Renal cortical epithelial cell (primary cell): ENCODE measurements at places on chromosomes 2 and 18.

GRCh38 chr2:226690461-226691024, 109.1 kb downstream of the IRS1 start:
- DNase-seq = no peak

GRCh38 chr2:86487062-86487461, 45.9 kb downstream of the KDM3A start:
- DNase-seq = no peak

DNA sequence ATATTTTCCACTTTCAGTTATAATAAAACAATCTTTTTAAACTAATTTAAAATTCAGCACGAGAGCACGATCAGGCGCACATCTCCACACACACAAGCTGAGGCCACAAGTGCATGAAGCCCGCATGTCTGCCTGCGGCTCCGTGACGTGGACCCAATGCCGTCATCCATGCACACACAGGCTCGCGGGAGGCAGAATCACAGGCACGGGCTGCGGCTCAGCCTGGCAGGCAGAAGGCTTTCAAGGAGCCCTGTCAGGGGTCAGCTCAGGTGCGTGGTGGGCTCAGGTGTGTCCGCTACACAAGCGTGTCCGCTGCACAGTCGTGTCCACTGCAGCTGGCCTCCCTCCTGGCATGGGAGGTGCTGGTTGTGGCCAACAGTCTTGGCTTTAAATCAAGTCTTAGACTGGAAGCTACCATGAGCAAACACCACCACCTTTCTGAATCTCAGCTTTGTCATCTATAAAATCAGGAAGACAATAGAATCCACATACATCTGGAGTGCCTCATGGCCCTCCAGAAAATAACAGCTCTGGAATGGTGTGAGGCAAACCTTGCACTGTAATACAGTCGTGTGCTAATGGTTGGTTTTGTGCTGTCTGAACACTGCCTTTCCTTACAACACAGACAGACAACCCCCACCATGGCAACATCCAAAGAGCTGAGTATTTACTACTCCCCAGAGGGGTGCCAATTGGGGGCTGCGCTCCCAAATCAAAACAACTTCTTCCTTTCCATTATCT, 210.1 kb downstream of the NDUFA10 start:
- DNase-seq = no peak

GRCh38 chr2:208280933-208281332, 14.9 kb downstream of the PIKFYVE start:
- peak; percentile 48 for DNase-seq

- no peak for DNase-seq
Observed at GRCh38 chr18:62524440-62525200, 1.8 kb downstream of the ZCCHC2 start.

DNA sequence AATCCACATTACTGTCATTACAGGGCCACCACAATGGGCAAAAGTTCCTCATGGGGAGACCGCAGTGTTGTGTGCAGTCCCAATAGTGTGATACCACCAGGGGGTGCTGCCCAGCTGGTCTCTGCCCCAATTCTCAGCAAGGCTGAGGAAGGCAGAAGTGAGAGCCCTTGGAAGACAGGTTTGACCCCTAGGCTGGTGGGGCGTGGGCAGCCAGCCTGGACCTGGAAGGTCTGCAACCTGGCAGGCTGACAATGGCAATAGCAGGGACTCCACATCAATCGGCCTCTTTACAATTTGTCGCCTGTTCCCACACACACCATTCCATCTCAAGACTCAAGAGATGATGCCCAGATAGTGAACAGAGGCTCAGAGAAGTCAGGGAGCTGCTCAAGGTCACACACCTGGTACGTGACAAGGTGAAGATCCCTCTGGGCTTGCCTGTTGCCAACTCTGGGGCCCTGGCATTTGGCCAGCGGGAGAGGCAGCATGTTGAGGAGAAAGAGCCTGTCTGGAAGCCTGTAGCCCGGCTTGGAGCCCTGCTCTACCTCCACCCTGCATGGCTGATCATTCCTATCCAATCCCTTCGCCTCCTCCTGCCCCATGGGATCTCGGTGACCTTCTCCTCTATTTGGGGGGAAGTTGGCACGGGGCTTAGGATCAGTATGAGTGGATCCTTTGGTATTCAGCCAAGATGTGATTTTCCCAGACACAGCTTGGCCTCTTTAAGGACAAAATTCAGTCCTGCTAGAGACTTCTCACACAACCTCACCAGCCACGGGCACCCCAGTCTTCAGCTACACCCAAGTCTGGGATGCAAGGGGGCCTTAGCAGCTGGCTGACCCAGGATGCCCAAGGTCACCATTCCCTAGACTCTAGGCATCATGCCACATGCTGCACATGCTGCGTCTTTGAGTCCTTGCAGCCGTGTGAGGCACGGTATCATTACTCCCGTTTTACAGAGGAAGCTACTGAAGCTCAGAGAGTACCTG, 2.9 kb upstream of the ATOH8 start:
- peak; percentile 45 for DNase-seq

- peak; percentile 90 for DNase-seq
Observed at GRCh38 chr18:3153107-3153704, 66.6 kb downstream of the MYOM1 start.

- DNase-seq = no peak
Observed at GRCh38 chr2:44740678-44741077, 200.8 kb upstream of the SIX3 start.

DNA sequence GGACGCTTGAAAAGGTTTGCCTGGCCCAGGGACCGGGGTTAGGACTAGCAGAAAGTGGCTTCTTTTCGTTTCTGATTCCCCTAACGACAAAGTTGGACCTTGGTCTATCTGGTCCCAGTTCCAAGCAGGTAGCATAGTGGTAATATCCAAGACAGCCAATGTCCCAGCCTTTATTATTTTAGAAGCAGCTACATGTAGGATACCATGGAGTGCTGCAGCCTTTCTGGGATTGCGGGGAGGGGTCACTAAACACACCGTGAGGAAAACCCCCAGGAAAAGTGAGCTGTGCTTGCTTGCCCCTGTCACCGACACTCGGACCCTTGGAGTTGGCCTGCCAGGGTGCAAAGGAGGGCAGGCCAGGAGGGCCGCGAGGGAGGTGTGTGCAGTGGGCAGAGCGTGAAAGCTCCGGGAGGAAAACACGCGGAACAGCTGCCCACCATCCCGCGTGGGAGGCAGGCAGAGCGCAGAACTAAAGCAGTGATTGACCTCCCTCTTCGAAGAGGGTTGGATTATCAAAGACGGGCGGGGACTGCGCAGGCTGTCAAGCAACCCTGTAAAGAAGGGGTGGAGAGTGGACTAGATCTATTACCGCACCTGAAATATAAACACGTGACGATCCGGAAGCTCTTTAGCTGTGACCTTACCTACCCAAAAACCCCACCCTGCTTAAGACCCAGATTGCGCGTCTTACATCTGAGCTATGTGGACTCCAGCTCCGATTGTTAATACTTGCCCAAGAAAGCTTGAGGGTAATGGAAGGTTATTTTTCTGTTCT, 624 bp upstream of the MAP4K3 start:
- DNase-seq = peak; percentile 59

- DNase-seq = no peak
Observed at GRCh38 chr2:57796527-57796926, 250.1 kb upstream of the VRK2 start.

- DNase-seq = no peak
Observed at GRCh38 chr2:179931502-179931901, 70.1 kb upstream of the ZNF385B start.

GRCh38 chr18:11987527-11987926, 6.2 kb downstream of the IMPA2 start:
- no peak for DNase-seq

DNA sequence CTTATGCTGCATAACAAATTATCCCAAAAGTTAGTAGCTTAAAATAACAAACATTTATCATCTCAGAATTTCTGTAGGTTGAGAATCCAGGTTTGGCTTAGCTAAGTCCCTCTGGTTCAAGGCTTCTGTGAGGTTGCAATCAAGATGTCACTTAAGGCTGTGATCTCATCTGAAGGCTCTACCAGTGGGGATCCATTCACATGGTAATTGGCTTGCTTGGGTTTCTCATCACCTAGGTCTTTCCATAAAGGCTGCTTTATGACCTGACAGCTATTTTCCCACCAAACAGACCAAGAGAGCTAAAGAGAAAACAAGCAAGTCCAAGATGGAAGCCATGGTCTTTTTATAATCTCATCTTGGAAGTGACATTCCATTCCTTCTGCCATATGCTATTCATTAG, 137.3 kb downstream of the DTNA start:
- DNase-seq = no peak

DNA sequence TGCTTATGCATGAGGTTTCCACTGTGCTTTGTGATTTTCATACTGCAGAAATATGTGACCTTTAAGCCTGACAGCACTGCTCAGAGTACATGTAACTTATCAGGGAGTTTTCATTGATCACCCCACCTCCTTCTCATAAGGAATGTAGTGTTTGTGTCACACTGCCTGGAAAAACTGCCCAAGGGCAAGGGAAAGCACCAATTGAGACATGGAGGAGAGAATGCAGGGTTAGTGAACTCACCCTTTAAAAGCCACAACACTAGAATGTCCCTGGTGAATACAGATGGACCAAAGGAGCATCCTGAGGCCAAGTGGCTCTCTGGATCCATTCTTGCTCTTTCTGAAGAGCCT, 147.2 kb upstream of the SPATS2L start:
- peak; percentile 72 for DNase-seq

DNA sequence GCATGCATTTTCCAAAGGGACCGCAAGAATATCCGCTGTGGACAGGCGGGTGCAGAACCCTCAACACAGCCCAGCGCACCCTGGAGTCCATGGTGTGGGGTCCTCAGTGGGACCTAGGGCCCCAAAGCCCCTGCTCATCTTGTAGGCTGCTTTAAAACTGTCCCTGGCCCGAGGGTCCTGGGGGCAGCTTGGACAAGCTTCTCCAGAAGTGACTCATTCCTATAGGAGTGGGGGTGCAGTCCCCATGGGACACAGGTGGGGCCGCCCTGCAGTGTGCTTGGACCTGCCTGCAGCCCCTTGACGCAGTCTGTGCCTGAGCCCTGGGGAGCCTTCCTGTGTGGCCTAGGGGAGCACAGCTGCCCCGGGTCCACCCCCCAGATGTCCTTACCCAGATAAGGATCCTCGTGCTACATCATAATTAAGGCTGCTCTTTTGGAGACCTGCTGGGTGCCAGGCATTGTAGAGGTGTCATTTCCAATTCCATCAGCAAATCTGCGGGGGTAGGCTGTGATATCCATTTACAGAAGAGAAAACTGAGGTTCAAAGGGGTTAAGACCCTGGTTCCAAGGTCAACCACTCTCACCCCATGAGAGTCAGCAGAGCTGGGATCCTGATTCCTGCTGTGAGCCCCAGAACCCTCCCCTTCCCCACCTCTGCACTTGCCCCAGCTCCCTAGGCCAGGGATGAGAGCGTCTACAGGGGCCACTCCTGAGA, 1.7 kb upstream of the HS6ST1 start:
- no peak for DNase-seq

GRCh38 chr2:71714601-71715240, 261.4 kb downstream of the DYSF start:
- no peak for DNase-seq
